ENCODE measurements at places on chromosomes 1 and 21.

DNA sequence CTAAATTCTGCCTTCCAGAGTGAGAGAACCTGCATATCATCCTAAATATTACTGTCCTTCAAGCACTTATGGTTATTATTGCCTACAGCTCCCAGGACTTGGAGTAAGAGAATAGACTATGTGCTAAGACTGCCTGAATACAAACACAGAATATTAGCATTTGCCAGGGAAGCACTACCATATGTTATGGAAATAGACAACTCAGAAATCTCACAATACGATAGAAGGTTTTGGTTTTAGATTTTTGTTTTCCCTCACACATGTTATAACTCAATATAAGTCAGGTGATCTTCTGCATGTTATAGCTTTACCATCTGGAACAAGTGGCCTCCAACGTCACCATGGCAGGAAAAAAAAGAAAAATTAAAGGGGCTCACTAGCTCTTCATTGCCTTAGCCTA lies 413.9 kb downstream of the LRRIQ3 start:
- DNase-seq = no peak

DNA sequence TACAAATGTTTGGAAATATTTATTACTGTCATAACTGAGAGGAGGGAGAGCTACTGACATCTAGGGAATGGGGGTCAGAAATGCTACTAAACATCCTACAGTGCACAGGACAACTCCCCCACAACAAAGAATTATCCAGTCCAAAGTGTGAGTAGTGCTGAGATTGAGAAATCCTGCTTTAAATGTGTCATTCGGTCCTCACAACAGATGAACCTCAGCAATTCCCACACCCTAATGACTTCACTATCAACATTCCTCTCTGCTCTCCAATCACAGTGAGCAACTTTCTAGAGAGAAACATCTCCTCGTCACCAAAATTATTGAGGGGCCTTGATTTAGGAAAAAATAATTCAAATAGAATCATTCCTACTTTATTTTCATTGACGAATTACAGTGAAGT lies 18.0 kb downstream of the OMA1 start:
- no peak for DNase-seq

- no peak for DNase-seq
Measured at GRCh38 chr1:162074276-162075005, 5.0 kb downstream of the NOS1AP start.

- no peak for DNase-seq
Measured at GRCh38 chr1:3676581-3677470, 24.5 kb downstream of the TP73 start.

DNA sequence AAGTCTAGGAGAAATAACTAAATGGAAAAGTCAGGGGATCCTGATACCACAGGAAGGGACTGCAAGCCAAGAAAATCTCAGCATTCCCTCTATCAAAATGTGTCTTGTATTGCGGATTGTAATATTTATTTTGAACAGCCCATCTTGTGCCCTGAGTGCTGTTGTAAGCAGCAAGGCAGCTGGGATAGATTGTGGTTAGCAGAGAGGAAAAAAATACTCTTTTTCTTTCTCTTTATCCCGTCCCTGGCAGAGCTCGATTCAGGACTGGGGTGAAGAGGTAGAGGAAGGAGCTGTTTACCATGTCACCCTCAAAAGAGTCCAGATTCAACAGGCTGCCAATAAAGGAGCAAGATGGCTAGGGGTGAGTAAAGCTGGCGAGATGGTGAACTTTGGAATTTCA lies 1.2 kb downstream of the RGL1 start:
- DNase-seq = no peak

DNA sequence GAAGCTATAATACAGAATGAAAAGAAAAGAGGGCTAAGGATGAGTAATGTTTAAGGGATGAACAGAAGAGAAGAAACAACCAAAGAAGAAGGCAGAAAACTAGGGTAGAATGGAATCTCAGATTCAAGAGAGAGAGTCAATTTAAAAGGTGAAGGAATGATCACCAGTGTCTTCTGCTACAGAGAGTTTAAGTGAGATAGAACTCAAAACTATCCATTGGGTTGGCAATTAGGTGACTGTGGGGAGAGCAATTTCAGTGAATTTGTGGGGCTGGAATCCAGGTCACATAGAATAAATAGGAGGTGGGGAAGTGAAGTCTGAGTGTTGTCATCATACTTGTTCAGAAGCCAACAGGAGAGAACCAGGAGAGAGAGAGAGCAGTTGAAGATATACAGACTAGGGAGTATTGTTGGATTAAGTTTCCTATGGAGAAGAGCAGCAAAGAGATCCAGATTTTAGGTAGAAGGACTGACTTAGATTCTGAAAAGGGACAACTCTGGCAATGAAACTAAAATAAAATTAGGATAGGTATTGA lies 19.9 kb downstream of the MACF1 start:
- DNase-seq = no peak

GRCh38 chr21:35528116-35529042 lies 479.3 kb upstream of the RUNX1 start:
- no peak for DNase-seq

- no peak for DNase-seq
Measured at GRCh38 chr1:206608108-206608698, 4.1 kb downstream of the EIF2D start.

GRCh38 chr1:156504438-156504813 lies 3.9 kb upstream of the MEF2D start:
- DNase-seq = no peak

- DNase-seq = peak; percentile 89
Measured at GRCh38 chr1:25773441-25774125, 26.4 kb upstream of the SELENON start.

DNA sequence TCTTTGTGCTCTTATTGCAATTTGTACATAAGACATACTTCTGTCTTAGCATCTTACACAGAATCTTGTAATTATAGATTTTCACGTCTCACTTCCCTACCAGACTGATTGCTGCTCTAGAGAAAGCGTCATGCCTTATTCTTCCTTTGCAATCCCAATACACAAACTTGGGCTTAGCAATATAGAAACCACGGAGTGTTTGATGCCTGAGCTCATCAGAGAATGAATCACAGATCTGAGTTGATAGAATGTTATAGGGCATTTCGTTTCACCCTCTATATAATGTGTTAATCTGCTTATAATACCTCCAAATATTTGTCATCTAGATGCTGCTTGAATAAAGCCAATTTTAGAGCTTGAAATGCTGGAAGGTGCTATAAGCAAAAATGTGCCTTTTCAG lies 6.6 kb downstream of the FMO1 start:
- DNase-seq = no peak

GRCh38 chr1:15068997-15069396 lies 84.5 kb upstream of the TMEM51 start:
- DNase-seq = no peak

- no peak for DNase-seq
Measured at GRCh38 chr1:33375316-33375715, 54.4 kb upstream of the A3GALT2 start.

DNA sequence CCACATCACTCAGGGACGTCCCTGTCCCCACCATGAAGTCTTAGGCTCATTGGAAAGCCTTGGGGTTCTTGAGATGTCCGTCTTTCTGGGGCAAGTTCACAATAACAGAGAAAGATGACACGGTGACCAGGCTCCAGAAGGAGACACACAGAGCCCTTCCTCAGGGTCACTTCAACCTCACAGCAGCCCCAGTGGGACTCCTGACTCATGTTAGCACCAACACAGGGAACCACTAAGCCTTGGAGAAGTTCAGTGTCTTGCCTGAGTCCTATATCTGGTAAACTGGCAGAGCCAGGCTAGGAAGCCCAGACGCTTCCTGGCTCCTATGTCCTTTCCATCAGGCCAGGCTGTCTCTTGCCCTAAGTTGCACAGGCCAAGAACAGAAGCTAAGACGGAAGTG lies 199.1 kb downstream of the HIVEP3 start:
- no peak for DNase-seq

DNA sequence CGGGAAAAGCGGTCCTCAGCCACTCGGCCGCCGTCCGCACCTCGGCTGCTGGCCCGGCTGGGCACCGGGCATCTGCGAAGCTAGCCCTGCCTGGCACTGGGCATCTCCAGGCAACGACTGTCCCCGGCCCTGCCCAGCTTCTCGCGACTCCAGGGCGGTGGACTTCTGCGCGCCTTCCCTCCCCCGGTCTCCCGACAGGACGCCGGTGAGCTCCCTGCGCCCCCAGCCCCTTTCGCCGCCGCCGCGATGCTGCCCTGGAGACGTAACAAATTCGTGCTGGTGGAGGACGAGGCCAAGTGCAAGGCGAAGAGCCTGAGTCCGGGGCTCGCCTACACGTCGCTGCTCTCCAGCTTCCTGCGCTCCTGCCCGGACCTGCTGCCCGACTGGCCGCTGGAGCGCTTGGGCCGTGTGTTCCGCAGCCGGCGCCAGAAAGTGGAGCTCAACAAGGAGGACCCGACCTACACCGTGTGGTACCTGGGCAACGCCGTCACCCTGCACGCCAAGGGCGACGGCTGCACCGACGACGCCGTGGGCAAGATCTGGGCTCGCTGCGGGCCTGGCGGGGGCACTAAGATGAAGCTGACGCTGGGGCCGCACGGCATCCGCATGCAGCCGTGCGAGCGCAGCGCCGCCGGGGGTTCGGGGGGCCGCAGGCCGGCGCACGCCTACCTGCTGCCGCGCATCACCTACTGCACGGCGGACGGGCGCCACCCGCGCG lies 514 bp downstream of the FAM43B start:
- peak; percentile 48 for DNase-seq

- no peak for DNase-seq
Measured at GRCh38 chr1:115544131-115544530, 97.6 kb upstream of the VANGL1 start.

- no peak for DNase-seq
Measured at GRCh38 chr1:230047114-230047865, 19.7 kb upstream of the GALNT2 start.

GRCh38 chr1:14913482-14914177 lies 239.9 kb upstream of the TMEM51 start:
- DNase-seq = no peak

DNA sequence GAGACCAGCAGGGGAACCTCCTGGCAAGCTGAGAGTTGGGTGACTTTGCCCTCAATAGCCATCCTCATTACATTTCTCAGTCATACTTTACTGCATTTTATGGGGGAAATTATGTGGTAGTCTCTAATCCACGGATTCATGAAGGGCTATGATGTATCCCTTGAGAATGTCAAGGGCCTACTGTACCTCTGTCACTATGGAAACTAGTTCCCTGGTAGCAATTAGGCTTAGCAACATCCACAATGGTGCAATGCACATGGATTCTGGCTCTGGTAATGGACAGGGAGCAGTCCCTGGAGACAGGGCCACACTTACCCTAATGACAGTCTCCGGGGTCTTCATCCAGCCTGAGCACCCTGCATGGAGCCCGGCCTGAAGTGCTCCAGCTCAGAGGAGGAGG lies 26.5 kb downstream of the LRRN2 start:
- no peak for DNase-seq

DNA sequence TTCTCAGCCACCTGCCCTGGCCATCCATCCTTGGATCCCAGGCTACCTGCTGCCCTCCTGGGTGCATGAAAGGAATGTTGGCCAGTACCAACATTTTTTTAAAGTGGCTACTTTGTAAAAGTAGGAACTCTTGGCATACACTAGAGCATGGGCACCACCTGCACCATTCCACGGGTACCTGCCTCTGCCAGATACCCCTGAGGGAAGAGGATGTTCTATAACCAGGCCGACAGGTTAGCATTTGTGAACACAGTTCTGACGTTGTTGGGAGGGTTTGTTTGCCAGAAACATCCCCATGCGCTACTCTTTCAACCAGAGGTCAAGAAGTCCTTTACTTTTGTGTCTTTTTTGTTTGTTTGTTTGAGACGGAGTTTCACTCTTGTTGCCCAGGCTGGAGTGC lies 43.0 kb downstream of the EVA1C start:
- no peak for DNase-seq

DNA sequence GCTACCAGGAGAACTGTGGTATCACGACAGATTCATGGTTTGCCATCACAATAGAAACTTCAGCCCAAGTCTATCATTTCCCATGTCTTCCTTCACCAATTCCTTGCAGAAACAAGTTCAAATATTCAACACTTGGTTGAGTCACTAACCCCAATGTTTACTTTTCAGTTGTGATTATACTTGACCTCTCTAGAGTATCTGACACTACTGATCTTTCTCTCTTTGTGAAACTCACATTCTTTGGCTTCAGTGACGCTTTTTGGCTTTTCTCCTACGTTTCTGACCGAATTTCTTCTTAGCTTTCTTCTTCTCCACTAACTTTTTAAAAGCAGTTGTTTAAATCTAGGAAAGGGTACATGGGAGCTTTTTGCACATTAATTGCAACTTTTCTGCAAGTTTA lies 48.8 kb upstream of the HMGB4 start:
- DNase-seq = no peak

DNA sequence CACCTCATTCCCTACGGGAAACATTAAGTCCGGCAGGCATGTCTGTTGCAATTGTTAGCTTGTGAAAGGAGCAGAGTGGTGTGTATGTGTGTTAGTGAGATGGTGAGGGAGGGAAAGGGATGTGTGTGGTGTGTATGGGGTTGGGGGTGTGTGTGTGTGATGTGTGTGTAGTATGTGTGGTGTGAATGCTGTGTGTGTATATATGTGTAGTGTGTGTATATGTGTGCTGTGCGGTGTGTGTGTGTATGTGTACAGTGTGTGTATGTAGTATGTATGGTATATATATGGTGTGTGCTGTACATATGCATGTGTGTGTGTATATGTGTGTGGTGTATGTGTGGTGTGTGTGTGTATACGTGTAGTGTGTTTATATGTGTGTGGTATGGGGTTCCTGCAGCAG lies 20.8 kb upstream of the BLACAT1 start:
- no peak for DNase-seq

DNA sequence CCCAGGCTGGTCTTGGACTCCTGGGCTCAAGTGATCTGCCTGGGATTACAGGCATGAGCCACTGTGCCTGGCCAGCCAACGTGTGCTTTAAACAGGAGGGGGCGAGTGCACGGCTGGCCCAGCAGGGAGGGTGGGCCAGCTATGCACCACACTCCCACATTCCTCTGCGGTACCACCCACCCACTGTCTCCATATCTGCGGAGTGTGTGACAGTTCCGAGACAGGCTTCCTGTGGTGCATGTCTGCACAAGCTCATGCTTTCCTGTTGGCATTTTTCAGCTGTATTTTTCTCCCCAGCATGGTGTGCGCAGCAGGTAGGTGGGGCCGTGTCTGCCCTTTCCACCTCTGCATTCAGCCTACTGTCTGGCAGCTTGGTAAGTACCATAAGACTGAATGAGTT lies 183.3 kb downstream of the AJAP1 start:
- no peak for DNase-seq

All from HuH-7.5 (cell line).